Stimulated activated CD4-positive, alpha-beta T cell treated with anti-CD3 and anti-CD28 coated beads, Interleukin-2, amount 100 ng/mL, for 4 hours (primary cell): ENCODE measurements at places on chromosomes 16 and 17.

DNA sequence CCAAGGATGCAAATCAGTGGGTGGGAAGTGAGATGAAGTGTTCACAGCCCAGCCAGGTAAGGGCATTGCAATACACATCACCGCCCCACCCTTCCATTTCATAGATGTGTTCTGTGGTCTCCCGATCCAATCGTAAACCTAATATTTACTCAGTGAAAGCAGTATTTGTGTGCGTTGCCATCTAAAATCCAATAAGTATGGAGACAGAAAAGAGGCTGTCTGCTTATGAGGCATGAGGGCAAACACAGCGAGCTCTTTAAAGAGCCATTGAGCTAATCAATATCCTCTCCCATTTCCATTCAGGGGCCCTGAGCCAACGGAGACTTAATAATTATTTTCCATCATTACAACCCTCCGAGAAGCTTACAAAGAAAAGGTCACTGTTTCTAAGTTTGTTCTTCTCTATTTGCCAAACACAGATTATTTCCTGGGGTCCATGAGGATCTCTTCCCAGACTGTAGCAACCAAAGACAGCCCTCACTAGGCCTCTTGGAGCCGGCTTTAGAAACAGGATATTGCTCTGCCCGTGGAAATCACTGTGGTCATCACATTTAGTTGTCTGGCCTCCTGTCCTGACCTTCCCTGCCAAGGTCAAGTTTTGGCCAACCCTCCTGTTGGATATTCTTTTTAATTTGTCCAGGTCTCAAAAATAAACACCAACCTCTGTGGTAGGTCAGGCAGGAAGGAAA, 120.1 kb downstream of the SLC39A11 start:
- no peak for DNase-seq

DNA sequence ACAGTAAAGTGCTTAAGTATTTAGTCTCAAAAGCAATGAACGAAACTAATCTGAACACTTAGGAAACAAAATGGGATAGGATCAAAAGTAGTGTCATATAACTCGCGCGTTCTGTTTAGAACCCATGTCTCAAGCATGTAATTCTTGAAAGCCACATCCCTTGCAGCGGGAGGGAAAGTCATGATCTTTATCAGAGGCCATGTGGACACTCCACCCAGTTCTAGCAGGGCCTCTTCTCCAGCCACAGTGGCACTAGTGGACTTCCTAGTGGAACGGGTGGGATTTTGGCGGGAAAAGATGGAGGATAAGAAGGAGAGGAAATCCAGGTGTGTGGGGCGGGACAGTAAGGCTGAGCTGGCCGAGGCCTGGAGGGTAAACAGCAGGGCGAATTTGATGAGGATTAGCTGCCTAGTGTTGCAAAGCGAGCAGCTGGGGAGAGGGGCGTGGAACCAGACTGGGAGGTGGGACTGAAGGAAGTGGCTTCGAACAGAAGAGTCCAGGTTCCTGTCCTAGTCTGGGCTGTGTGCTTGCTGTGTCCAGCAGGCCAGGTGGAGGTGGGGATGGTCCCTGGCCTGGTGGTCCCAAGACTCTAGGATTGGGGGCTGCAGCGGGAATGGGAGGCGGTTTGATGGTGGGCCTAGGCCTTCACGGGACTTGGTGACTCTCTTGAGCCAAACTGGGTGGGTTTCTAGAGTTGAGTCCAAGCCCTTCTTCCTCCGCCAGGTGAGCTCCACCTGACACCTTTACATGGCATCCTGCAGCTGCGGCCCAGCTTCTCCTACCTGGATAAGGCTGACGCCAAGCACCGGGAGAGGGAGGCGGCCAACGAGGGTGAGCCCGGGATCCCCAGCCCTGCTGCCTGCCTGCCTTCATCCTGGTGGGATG, 15.9 kb downstream of the POLR3E start:
- DNase-seq, result no peak

- DNase-seq, result no peak
Observed at GRCh38 chr17:78910497-78911284, 7.7 kb upstream of the CEP295NL start.

DNA sequence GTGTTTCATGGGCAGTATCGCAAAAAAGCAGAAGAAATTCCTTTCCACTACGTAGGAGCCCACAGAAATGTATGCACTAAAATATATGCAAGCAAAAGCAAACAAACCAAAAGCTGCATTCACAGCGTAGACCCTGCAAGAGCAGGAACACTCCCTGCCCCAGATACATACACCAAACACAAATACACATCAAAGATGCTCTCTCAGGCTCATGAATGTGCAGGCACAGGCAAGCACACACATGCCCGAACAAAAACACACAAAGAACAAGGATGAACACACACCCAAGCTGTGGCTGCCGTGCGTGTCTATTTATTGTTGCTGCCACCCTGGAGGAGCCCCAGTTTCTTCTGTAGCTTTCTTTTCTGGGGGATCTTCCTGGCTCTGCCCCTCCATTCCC, 1.7 kb downstream of the NUPR1 start:
- no peak for DNase-seq

GRCh38 chr16:22098405-22099255, 6.3 kb downstream of the VWA3A start:
- DNase-seq, result peak; percentile 2

DNA sequence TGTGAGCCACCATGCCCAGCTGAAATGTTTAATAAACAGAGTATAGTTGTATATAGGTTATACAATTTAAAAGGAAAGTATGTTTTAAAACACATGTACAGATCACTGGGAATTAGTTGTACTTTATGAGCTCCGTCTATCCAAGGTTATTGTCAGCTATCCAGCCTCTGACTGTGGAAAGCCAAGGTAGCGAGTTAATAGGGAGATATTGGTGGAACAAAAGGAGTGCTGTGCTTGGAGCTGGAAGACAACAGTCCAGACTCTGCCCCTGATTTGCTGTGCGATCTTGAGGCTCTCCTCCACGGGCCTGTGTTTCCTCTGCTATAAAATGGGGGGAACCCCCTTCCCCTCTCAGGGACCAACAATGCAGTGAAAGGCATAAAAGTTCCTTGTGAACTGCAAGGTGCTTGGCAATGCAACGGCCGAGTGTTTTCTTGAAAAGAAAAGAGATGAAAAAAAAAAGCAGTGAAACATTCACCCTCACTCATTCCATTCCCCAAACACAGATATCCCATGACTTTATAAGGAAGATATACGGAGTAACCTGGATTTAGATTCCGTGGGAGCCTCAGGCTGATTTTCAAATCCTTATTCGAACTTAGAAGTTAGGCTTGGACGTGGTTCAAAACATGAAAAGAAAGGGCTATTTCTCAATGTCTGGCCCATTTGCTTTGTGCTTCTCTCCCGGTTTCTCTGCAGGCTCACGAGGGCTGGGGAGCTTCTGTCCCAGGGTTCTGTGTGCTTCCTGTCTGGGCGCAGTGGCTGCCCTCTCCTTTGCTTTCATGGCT, 34.1 kb downstream of the CUEDC1 start:
- DNase-seq, result no peak

GRCh38 chr16:21565861-21566669, 33.3 kb upstream of the METTL9 start:
- DNase-seq, result no peak
